ENCODE measurements at places on chromosomes 16 and 17.

DNA sequence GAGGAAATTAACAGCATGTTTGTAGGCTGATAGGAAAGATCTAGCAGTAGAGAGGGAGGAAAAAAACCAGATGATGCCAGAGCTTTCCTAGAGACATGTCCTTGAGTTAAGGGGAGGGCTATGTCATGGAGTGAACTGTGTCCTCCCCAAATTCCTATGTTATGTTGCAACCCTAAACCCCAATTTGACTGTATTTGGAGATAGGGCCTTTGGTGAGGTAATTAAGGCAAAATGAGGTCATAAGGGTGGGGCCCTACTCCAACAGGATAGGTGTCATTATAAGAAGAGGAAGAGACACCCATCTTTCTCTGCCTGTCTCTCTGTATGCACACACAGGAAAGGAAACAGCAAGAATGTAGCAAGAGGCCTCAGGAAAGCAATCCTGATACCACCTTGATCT is 195.3 kb upstream of the AXIN2 start:
- no peak for DNase-seq

- peak; percentile 77 for DNase-seq
Measured at GRCh38 chr17:75637143-75637538, 3.9 kb downstream of the SMIM5 start.

- no peak for DNase-seq
Measured at GRCh38 chr17:38886643-38887010, 16.8 kb downstream of the LASP1 start.

GRCh38 chr16:67108931-67109406 is 772 bp upstream of the PHAF1 start:
- DNase-seq: no peak

GRCh38 chr17:31533546-31534155 is 142.2 kb downstream of the RAB11FIP4 start:
- DNase-seq: peak; percentile 52

Measured in umbilical cord (tissue), 2 donors.